ENCODE measurements at places on chromosomes 3 and 15. TPM values are rescaled to one million over a fixed set of nuclear protein-coding genes. Genes with fewer than 3 reads are reported as not detected.

Gene SEMA5B
- total RNA-seq = not detected

Gene IQCH
- 1.6 TPM for total RNA-seq

Gene GP9
- total RNA-seq = not detected

Gene PAQR5
- total RNA-seq = 1.0 TPM

Gene ABI3BP
- total RNA-seq = 22.3 TPM

Gene ACKR4
- 7.1 TPM for total RNA-seq

Gene PRICKLE2
- 18.6 TPM for total RNA-seq

Data from HFFc6 (cell line).